Iris pigment epithelial cell (primary cell): ENCODE measurements at places on chromosomes 6 and 20.

DNA sequence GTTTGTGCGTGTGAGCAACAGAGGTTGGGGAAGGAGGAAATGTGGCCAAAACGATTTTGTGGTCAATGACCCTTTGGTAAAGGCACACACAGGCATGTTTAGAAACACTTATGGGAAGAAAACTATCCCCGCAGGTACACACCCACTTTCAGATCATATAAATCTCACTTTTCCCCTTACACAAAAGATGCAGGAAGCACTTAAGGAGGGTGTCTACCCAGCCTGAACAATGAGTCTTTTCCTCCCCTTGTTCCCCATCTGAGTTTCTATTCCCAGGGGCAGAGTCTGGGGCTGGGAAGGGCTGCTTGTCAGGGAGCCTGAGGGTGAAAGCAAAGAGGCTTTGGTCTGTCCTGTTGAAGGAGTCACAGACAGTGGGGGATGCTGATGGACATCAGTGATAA lies 193.2 kb upstream of the SALL4 start:
- DNase-seq, result peak; percentile 51

DNA sequence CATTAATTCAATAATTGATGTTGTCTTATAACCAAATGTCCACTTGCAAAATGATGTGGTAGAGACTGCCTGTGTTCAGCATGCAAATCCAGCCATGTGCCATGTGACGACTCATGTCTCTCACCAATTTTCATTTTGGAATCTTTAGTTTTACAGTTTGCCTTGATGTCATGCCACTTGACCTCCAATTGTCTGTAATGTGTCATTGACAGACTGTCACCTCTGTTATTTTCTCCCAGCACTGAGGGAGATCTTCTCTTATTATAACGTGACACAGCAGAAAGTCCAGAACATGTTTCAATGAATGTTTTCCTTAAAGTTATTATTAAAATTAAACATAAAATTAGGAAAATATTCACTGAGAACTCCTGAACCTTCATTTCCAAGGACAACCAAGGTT lies 56.7 kb downstream of the LAMA4 start:
- no peak for DNase-seq

GRCh38 chr6:24306038-24306437 lies 51.8 kb downstream of the DCDC2 start:
- DNase-seq, result no peak

- DNase-seq, result peak; percentile 64
Observed at GRCh38 chr6:107763946-107764345, 60.2 kb downstream of the SCML4 start.

DNA sequence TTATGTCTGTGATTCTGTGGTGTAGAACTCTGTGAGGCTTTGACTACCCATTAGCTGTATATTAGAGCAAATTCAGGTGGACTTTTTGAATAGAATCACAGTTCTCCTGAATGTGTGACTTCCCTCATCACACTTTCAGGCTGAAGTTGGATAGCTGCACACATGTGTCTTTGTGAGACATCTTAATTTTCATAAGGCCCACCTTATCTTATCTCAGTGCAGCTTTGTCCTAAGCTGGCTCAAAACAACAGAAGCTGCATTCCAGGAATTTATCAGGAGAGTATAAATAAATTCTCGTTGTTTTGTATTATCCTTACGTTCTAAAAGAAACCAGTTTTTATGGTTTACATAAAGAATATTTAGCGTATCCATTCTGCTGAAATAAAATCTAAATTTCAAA lies 26.2 kb upstream of the SLC35D3 start:
- no peak for DNase-seq

DNA sequence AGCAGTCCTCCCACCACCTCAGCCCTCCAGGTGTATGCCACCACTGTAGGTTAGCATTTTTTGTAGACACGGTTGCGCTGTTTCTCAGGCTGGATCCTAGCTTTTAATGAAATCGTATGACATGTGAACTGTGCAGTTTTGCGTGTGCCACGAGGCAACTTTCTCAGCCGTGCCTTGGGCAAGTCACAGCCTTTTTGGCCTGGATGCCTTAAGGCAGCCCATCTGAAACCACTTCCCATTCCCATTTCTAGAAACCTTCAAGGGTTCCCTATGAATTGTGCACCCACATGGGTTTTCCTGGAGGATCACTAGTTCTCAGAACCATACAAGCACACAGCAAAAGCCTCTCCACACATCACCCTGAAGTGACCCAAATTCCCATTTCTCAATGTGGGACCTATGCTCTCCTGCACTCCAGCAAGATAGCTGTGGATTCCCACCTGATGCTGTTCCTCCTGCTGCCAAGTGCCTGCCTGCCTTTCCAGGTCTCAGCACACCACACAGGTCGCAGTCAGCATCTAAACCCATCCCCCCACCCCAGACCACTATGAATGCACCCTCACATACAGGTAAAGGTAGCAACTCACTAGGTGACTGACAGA lies 28.9 kb downstream of the SNX5 start:
- no peak for DNase-seq

DNA sequence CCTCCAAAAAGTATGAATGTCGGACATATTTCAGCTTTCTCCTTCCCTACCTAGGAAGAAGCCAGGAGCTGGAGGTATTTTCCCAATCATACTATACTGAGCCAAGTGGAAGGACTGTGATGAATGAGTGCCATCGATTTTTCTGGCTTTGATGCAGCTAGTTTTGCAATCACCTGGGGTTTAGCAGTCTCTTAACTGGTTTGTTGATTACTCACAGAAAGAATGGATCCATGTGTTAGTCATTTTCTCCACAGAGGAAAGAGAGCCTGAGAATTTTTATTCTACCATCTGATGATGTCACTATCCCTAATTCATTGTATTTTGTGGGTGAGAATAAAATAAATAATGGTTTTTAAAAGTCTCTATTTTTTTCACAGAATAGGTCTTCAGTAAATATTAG lies 282.9 kb upstream of the RNF217 start:
- DNase-seq, result peak; percentile 88

GRCh38 chr6:149166747-149167146 lies 150.8 kb upstream of the TAB2 start:
- peak; percentile 31 for DNase-seq

DNA sequence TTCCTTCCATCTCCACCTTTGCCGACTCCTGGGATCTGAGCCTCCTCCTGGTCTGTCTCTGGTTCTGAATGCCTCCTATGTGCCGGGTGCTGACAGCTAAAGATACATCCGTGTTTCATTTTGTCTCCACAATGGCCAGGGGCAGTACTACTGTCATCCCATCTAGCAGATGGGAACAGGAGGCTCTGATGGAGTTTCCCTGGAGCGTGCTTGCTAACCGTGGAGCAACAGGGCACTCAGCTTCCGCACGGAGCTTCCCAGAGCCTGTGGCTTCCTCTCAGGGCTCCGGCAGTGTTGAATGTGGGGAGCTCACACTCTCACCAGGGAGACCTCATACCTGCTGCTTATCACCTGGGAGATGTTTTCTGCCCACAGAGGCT lies 11.9 kb upstream of the NPBWR2 start:
- DNase-seq, result no peak

DNA sequence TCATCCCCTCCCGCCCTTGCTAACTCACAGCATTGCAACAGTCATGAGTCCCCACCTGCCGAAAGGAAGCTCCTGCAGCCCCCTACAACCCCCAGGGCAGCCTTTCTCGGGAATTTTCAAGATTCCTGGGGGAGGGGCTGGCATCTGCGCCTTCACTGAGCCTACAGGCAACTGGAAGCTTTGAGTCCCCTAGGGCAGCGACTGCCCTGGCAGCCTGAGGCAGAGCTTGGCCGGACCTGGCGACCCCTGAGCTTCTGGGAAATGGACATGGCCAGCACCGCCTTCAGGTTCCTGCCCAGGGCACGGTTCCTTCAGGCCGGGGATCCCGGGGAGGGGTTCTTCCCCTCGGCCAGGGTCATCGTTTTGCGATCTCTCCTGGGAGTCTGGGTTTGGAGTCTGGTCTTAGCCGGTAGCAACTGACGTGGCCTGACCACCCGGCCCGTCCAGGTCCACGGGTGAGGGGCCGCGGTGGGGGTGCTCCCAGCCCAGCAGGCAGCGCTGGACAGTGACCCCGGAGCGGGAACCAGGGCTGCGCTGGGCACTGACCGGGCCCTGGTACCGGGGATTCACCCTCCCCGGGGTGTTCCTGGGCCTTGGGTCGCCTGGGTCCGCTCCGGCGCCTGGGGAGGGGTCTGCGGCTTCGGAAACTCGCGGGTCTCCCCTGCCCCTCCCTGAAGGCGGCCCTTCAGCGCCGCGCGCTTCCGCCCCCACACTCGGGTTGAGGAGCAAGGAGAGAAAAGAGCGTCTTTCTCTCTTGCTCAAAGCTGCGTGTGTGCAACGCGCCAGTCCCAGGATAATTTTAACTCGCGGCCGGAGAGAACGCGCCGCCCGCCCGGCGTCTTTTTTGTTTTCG lies 593 bp upstream of the COL9A3 start:
- peak; percentile 43 for DNase-seq

GRCh38 chr6:38943964-38944363 lies 104.6 kb upstream of the GLP1R start:
- no peak for DNase-seq

- DNase-seq, result no peak
Observed at GRCh38 chr6:166950443-166950821, 5.9 kb downstream of the RNASET2 start.

DNA sequence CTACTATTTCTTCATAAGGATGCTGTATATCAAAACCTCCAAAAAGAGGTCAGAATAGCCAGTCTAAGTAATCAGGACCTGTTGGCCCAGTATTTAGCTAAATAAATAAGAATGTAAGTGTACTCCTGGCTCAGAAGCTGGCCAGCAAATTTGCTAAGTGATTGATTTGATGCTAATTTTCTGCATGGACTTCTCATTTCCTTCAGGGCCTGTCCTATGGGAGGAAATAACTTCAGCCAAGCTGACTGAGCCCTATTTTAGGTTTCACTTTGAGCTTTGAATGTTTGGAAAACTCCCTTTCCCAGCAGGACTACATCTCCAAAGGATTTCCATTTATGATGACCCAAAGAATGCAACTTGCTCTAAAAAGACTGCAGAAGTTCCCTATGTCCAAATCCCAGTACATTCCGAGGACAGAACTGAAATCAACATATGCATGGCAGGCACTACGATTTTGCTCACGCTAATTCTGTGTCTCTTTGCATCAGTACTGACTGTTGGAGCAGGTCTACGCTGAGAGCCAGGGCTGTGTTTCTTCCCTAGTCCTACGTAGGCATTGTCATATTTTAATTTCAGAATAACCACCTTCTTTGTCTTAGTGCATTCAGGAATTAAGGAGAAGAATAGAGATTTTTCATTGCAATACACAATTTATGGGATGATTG lies 441.4 kb upstream of the PLCB4 start:
- no peak for DNase-seq
